ENCODE measurements at places on chromosomes 6 and 20.

- DNase-seq = no peak
These were observed 336 bp upstream of the SMPDL3A start for GRCh38 chr6:122788663-122789181.

DNA sequence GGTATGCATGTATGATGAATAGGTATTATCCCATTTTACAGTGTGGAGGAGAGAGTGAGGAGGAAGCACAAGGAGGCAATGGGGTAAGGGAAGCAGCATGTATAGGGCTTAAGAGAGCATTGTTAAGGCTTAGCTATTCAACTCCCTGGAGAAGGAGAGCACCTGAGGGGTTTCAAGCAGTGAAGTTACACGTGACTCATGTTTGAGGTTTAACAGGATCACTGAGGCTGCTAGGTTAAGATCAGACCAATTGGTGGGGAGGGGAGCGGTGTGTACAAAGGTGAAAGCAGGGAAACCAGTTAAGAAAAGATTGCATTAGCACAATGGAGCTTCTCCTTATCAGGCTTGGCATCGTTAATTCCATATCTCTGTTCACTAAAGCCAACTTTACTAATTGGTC lies 64.4 kb upstream of the NHSL1 start:
- no peak for DNase-seq

GRCh38 chr6:131685266-131685780 lies 15.9 kb downstream of the OR2A4 start:
- DNase-seq = no peak

DNA sequence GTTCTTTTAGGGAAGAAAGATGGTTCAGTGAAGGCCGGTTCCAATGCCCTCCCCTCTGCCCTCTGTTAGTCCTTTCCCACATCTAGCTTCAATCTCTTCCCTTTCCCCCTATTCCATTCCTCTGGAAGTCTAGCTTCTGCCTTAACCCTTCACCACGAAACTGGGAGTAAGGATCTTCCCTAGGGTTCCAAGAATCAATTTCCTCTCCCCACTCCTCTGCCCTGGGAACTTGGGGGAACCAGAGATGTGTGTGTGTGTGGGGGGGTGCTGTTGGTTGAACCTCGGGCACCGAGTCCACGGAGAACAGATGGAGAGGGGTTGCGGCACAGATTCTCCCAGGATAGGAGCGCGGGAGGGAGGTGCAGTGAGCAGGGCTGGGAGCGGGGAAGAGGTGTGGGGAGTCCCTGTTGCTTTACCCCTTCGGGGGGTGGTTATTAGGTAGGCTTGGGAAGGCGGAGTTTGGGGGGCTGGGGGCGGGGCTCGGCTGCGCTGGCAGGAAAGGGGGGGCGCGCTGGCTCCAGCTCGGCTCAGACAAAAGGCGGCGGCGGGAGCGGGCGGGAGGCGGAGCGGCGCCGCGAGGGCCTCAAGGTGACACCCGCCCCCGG lies at the start of gene TMEM151B:
Gene TMEM151B, plus strand, starts transcription at position 530 of the 605 bp plus-strand sequence. CDS start 293 bp downstream, outside the sequence.
- no peak for DNase-seq

- DNase-seq = no peak
These were observed 164.1 kb upstream of the GJE1 start for GRCh38 chr6:141968632-141969031.

- no peak for DNase-seq
These were observed 486.1 kb upstream of the BTBD3 start for GRCh38 chr20:11431621-11432020.

DNA sequence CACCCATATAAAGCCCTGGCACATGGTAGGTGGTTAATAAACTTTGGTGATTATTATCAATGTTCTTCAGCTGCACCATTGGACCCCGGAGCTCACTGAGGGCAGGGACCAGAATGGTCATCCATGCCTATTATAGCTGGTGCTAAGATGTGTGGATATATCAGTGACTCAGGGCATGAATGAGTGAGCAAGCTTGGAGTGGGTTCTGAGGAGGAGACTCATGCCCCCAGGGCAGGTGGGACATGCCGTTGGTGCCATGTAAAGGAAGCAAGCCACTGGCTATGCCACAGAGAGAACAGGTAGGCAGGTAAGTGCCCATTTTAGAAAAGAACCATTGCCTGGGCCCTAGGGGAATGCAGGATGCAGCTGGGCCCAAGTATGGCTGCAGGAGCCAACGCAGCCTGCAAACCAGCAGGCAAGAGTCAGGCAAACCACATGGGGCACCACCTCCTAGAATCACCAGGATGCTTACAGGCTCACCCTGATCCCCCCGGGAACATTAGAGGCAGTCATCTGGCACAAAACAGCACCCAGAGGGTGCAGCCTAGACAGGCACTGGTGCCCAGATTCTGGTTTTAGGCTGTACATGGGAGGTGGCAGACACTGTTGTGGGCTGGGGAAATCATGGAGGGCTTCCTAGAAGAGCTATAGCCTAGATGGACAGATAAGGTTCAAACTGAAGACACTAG lies 23.5 kb downstream of the PLAGL2 start:
- DNase-seq = no peak

DNA sequence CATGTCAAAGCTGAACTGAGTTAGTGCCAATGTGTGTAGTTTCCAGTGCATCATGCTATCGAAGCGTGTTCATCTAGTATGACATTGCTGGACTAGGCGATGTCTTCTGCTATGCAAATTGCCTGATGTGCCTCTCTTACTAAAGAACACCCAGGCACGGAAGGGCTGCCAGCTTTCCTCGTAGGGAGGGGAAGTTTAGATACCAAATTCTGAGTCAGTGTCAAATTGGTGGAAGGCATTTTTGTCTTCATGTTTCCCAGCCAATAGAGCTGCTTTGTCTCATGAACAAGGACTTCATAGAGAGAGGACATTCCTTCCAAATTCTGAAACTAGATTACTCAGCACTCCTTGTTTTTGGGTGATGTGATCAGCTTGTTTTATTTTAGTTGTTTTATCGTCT lies 320.1 kb downstream of the BTBD3 start:
- DNase-seq = no peak

DNA sequence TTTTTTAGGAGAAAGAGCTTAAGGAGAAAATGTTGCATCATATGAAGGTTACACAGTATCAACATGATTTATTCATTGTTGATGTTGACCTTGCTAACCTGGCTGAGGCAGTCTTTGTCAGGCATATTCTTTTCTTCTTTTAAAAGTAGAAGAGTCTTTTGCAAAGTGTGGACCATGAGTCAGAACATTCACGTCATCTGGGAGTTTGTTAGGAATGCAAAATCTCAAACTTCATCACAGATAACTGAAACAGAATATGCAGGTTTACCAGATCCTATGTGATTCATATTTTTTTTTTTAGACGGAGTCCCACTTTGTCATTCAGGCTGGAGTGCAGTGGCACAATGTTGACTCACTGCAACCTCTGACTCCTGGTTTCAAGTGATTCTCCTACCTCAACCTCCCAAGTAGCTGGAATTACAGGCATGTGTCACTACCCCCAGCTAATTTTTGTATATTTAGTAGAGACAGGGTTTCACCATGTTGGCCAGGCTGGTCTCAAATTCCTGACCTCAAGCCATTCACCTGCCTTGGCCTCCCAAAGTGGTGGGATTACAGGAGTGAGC lies 530.4 kb upstream of the BTBD3 start:
- no peak for DNase-seq

GRCh38 chr20:64241061-64241460 lies 14.5 kb upstream of the PCMTD2 start:
- DNase-seq = no peak

GRCh38 chr6:6405997-6406714 lies 85.7 kb upstream of the F13A1 start:
- DNase-seq = no peak

- no peak for DNase-seq
These were observed 3.8 kb upstream of the SIRPD start for GRCh38 chr20:1561350-1561749.

DNA sequence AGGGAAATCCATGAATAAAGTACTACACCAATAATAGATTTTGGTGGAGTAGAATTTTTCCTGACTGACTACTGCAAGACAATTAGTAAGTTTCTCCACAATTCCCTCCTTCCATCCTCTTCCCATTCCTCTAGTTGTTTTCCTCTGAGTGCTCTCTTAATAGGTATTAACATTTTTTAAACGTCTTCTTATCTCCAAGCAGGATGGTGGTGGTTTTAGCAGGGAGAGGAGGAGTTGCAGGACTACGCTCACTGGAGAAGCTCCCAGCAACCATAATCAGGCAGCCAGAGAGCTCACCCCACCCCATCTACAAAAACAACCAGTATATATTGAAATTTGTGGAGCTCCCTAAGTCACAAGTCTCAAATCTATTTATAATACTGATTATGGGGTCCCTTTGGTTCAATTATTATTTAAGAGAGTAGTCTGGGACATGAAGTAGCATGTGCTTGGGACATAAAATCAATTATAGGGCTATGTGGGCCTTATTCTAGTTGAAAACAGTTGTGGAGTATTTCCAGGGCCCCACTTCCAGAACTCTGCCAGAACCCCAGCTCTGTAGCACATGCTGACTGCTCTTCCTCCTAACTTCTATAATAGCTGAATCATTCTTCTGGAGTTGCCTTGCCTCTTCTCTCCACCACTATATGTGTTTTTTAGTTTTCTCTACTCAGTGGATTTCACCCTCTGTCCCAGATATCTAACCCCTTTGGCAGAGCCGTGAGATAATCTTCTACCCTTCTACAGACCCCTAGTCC lies 49.8 kb downstream of the MYB start:
- no peak for DNase-seq

- no peak for DNase-seq
These were observed 514 bp upstream of the TSHZ2 start for GRCh38 chr20:52971498-52972189.

DNA sequence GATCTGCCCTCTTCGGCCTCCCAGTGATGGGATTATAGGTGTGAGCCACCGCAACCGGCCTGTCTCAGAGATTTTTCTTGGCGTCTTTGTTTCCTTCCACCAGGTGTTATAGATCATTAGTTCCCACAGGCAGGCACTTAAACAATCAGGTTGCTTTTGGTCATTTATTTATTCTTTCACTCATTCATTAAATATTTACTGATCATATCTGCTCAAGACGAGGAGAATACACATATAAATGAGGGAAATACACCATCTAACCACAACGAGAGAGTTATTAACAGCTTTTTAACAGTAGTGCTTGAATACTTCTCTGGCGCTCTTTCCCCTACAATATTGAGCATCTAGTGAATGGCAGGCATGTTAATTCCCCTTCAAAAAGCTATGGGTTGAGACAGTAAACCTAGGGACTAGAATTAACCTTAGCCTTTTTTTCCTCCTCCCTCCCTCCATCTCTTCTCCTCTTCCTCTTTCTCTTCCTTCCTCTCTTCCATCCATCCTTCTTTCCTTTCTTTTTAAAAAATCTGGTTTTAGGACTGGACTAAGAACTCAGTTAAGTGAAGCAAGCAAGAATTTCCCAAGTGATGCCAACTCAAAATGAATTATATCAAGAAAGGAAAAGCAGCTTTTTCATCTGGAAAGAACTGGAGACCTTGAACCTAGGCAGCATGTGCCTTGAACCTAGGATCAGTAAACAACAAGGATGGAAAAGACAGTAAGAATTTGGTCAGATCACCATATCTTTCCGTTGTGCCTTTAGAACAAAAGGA lies 41.1 kb upstream of the RFPL4B start:
- no peak for DNase-seq

GRCh38 chr6:114569669-114570068 lies 226.8 kb upstream of the HS3ST5 start:
- DNase-seq = no peak

- no peak for DNase-seq
These were observed 192.4 kb downstream of the SLC24A3 start for GRCh38 chr20:19404826-19405225.

DNA sequence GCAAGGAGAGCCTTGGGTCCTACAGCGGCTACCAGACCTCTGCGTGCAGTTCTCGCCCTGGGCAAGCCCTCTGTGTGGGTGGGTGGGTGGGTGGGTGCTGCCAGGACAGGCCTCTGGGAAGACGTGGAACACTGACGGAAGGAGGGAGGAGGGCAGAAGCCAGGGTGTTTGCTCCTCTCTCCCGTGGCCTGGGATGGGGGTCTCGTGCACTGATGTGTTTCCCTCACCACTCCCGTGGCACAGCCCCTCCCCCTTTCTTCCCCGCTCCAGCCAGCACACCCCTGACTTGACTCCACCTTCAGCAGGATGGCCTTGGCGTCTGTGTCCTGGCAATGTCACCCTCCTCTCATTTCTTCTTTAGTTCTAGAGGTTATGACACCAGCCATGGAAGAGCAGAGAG lies 130.0 kb downstream of the CDH26 start:
- DNase-seq = no peak

- DNase-seq = no peak
These were observed 382.5 kb downstream of the CENPW start for GRCh38 chr6:126722411-126722810.

DNA sequence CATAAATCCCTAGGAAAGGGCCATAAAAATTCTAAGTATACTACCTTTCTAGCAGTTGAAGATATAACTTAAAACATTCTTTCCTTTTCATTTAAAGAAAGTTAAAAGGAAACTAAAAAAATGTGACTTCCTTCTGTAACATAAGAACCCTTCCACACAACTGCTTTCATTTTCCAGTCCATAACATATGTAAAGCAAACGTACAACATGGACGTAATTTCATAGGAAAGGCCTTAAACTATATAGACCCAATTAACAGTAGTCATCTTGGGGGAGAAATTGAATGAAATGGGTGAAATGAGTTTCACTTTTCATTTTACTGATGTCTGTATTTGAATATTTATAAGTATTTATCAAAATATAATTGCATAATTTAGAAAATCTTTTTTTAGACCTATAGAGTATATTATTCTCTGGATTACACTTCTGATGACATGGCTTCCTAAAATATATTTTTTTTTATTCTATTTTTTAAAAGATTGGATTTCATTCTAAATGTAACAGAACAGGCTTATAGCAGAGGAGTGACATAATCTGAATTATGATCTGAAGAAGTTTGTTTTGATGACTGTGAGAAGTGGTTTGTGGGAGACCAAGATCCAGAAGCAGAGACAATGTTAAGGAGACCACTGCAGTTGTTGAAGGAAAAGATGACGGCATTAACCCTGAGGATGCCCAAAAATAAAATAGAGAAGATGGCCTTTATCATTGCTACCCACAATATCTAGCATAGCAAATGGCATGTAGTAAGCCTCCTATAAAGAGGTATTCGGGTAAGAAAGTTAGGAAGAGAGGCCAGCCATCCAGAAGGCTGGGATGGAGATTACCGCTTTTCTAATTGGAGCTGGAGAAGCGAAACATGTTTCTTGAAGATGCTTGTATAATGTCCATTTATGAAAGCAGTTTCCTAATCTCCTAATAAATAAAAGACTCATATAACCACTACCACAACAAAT lies 260.4 kb downstream of the PTPRK start:
- DNase-seq = no peak

- no peak for DNase-seq
These were observed 8.0 kb downstream of the SLC18B1 start for GRCh38 chr6:132790450-132790849.

DNA sequence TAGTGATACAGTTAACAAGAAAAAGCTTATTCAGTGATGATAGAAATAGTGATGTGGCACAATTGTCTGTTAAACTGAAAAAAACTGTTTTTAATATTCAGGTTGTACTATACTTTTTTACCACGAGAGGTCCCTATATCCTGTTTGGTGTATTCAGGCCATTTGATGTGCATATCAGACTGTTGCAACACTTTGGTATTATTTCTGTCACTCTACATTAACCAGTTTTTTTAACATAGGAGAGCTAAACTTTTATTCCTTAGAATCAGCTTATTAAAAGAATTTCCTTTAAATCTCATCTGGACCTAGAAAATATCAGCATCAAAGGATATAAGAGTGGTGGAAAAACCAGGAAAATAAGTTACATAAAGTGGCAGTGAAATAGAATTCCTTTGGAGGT lies 36.8 kb downstream of the TSPYL4 start:
- DNase-seq = peak; percentile 53

GRCh38 chr20:20078041-20078440 lies 25.7 kb downstream of the CFAP61 start:
- DNase-seq = no peak

Data from SW 1271 (cell line).